ENCODE measurements at places on chromosomes 11 and 22.

- no peak for DNase-seq
Measured at GRCh38 chr11:111548525-111548924, 8.0 kb downstream of the LAYN start.

GRCh38 chr11:120108785-120109168, 29.1 kb downstream of the TRIM29 start:
- no peak for DNase-seq

GRCh38 chr11:126808836-126809235, 191.7 kb downstream of the KIRREL3 start:
- DNase-seq: no peak

- no peak for DNase-seq
Measured at GRCh38 chr11:127223026-127223425, 222.5 kb upstream of the KIRREL3 start.

DNA sequence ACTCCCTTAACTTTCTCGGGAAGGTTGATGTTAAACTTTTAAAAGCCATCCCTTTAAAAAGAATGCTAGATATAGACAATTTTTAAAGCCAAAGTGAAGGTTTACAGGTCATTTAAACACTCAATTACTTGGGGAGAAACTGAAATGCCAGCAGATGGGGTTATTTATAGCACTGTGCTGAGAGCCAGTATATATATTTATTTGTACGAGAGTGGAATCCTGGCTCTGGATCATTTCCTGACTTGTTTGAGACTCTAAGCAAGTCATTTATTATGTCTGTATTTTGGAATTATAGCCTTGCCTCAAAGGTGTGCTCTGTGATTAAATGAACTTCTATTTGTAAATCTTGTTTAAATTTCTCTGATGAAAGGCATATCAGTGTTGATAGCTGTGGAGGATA, 6.8 kb upstream of the ZBED5 start:
- peak; percentile 13 for DNase-seq

- DNase-seq: no peak
Measured at GRCh38 chr11:134260503-134260902, 7.1 kb downstream of the ACAD8 start.

DNA sequence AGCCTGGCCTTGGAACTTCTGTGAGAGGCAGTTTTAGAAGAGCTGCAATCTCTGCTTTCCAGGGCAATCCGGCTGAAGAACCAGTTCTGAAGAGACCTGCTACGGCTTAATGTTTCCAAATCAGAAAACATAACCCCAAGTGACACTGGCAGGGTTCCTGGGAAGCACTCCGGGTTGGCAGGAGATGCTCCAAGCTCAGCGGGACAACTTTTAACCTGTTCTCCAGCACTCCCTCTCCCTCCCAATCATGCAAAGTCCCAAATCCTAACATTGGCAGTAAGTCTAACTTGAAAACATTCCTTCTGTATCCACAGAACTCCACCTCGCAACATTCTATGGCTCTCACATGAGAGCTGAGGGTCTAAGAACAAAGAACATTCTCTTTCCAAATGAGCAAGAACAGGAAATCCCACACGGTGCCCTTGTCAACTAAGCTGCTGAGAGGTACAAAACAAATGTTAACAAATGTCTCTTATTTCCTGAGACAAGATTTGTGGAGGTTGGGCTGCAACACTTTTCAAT, 48.5 kb upstream of the MN1 start:
- DNase-seq: no peak

DNA sequence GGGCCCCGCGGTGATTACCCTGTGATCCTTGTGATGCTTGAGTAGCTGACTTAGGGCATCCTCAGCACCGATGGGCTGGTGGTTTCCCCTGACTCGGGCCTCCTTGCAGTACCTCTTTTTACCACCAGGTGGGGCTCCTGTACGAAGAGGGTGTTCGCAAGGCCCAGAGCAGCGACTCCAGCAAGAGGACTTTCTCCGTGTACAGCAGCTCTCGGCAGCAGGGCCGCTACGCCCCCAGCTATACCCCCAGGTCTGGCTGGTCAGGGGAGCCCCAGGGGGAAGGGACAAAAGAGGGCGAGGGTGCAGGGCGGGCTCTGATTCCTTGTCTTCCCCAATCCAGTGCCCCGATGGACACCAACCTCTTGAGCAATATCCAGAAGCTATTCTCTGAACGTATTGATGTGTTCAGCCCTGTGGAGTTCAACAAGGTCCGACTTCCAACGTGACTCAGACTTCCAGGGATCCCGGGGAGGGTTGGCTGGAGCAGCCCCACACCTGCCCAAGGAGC, 1.3 kb upstream of the TM7SF2 start:
- peak; percentile 92 for DNase-seq

GRCh38 chr11:86671531-86672006, 847 bp downstream of the ME3 start:
- peak; percentile 51 for DNase-seq

DNA sequence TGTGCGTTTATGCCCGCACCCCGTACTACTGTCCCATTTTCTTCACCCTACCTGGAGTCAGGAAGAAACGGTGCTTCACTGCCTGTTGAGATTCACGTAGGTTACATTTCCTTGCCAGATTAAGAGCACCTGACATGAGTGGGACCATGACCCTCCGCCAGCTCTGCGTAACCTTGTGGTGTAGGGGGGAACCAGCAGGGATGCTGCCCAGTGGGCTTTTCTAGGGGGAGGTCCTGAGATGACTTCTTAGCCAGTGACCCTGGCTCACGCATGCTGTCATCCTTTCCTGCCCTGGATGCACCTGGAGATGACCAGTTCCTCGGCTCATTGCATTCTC, 967 bp upstream of the ARVCF start:
- no peak for DNase-seq

GRCh38 chr22:27019827-27020226, 362.4 kb downstream of the MIAT start:
- peak; percentile 31 for DNase-seq

DNA sequence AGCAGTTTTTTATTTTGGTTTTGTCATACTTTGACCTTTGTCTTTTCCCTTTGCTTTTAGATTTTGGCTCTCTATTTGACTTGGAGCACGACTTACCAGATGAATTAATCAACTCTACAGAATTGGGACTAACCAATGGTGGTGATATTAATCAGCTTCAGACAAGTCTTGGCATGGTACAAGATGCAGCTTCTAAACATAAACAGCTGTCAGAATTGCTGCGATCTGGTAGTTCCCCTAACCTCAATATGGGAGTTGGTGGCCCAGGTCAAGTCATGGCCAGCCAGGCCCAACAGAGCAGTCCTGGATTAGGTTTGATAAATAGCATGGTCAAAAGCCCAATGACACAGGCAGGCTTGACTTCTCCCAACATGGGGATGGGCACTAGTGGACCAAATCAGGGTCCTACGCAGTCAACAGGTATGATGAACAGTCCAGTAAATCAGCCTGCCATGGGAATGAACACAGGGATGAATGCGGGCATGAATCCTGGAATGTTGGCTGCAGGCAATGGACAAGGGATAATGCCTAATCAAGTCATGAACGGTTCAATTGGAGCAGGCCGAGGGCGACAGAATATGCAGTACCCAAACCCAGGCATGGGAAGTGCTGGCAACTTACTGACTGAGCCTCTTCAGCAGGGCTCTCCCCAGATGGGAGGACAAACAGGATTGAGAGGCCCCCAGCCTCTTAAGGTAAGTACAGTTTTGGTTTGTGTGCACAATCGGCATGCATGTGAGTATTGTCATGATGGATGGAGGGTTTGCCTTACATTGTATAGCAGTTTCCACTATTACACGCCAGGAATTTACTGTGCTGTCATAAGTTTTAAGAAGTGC, 25.0 kb downstream of the EP300 start:
- DNase-seq: no peak

DNA sequence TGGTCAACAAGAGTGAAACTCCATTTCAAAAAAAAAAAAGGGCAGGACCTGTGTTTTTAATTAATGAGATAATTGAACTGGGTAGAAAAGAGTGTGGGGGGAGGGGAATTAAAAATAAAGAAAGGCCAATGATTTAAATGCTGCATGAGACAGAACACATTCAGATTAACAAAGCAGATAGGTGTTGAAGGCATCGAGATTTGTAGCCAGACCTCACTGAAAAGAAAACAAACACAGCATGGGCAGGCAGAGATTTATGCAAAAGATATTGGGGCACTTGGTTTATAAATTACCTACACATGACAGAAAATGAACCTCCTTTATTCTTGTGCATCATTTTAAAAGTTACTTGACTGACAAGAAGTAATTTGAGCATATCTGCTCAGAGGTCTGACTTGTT, 354.0 kb upstream of the API5 start:
- no peak for DNase-seq

DNA sequence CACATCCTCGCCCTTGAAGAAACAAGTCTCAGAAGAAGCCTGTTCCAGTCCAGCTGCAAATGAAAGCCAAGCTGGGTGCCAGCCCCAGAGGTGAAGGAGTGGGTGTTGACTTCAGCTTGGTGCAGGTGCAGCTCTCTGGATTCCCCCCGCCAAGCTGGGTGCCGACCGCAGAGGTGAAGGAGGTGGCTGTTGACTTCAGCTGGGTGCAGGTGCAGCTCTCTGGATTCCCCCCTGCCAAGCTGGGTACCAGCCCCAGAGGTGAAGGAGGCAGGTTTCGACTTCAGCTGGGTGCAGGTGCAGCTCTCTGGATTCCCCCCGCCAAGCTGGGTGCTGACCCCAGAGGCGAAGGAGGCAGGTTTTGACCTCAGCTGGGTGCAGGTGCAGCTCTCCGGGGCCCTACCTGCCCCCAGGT, 1234.0 kb downstream of the TBC1D22A start:
- no peak for DNase-seq

DNA sequence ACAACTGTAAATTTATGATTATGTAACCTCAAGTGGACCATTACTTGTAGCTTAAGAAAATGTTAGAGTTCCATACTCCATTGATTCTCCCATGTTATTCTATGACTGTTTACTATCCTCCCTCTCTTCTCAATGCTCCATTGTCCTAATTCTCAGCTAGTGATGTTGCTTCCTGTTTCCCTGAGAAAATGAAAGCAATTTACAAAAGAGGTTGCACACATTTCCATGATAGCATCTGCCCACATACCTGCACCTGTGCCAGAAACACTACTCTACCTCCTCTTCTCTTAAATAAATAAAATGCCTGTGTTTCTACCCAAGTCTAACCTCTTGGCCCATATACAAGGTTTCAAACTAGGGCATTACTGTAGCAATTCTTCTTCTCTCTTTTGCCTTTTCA, 1620.9 kb downstream of the FAM181B start:
- DNase-seq: no peak

GRCh38 chr11:95989780-95990179, 65.9 kb upstream of the MTMR2 start:
- DNase-seq: no peak

DNA sequence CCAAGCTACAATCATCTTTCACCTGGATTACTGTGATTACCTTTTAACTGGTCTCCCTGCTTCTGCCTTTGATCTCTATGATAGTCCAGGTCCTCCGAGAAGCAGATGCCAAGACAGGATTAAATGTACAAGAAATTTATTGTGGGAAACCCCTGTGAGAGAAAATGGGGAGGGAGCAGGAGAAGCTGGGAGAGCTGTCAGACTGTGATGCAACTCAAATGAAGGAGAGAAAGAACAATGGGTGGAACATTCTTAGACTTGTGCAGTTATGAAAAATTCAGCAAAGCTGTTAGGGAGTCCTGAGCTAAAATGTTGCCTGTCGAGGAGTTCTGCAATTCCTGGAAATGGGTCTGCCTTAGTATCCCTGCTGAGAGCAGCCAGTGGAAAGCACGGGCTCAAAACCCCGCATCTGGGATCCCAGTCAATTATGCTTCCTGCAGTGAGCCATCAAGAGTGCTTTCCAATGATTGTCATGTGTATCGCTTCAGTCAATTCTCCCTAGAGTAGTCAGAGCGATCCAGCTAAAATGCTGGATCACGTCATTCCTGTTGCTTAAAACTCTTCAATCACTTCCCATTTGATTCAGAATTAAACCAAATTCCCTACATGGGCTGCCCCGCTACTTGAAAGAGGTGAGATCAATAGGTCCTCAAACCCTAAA, 16.5 kb upstream of the CSTF3 start:
- no peak for DNase-seq

DNA sequence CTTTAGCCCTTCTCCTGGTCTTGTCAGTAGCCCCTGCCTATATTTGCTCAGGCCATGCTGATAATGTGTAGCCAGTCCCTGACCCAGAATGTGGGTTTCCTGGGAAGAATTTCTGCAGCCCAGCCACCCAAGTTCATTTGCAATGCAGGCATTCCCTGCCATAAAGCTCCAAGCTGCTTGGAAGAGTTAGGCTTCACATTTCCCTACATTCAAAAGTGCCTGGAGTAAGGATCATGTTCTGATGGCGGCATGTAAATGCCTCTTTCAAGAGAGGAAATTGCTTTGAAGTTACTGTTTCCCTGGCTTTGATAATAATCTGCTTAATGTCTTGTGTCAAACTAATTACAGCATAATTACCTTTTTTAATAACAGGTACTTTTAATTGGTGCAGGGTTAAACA, 266.1 kb downstream of the MIAT start:
- DNase-seq: no peak

GRCh38 chr22:47303161-47303890, 540.9 kb downstream of the TBC1D22A start:
- no peak for DNase-seq

GRCh38 chr11:48006301-48006992, 26.1 kb downstream of the PTPRJ start:
- no peak for DNase-seq

- DNase-seq: no peak
Measured at GRCh38 chr11:86234831-86235461, 9.6 kb upstream of the EED start.

GRCh38 chr11:8709002-8709672, 26.5 kb downstream of the RPL27A start:
- DNase-seq: peak; percentile 72

DNA sequence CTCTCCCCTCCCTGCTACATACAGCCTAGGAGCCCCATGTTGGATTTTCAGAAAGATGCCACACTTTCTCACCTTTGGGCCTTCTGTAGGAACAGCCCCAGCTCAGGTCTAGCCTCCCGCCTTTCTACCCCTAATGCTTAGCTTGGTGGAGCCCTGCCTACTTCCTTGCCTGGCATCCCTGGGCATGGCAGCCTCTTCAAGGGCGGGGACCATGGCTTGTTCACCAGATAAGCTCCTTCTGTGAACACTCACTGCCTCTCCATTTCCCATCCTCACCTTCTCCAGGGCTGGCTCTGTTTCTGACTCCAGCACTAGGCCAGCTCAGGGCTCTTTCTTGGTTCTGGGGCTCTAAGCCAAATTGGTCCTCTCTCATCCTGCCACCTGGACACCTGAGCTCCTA, 1.4 kb downstream of the SEPTIN3 start:
- DNase-seq: no peak

DNA sequence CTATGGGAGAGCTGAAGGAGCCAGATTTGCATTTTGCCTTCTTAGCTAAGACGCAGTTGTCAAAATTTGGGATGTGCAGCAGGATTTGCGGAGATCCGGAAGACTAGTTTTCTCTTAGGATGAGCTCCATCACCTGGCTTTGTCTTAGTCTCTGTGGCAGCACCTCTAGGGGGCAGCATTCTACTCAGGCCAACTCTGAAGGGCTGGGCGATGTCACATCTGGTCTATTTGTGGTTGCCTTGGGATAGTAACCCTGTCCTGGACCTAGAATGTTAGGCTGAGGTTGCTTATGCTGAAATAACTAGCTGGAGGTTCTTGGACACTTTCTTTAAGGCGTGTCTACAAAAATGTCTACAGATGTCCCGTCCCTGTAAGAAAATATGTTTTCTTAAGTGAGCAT, 116.2 kb downstream of the FAT3 start:
- DNase-seq: peak; percentile 26

- DNase-seq: no peak
Measured at GRCh38 chr22:32219026-32219425, 14.2 kb upstream of the RFPL2 start.

Data from hepatocyte (in vitro differentiated cells).